ENCODE measurements at places on chromosomes 7 and 10. TPM values are rescaled to one million over a fixed set of nuclear protein-coding genes. Genes with fewer than 3 reads are reported as not detected.

GRCh38 chr7:91266067-91266688 lies 1.9 kb downstream of the FZD1 start:
- H3K4me1 ChIP-seq: peaks cover 37% of the 10 kb centered on the region
- H3K36me3 ChIP-seq: no peaks in the 10 kb centered on the region
- peaks cover 41% of the 10 kb centered on the region for H3K27me3 ChIP-seq
- H3K4me3 ChIP-seq: peak overlapping the region; percentile 93

GRCh38 chr7:155348806-155349205 lies 51.1 kb downstream of the INSIG1 start:
- H3K36me3 ChIP-seq: no peaks in the 10 kb centered on the region
- no peak overlapping the region for H3K27ac ChIP-seq
- no peak for DNase-seq

- no peak overlapping the region for H3K27ac ChIP-seq
- H3K4me1 ChIP-seq: no peaks in the 10 kb centered on the region
- H3K4me3 ChIP-seq: no peak overlapping the region
- H3K27me3 ChIP-seq: peaks cover 10% of the 10 kb centered on the region
- no peaks in the 10 kb centered on the region for H3K36me3 ChIP-seq
- no peak for DNase-seq
Observed at GRCh38 chr7:25926891-25927625, 224.9 kb upstream of the NFE2L3 start.

DNA sequence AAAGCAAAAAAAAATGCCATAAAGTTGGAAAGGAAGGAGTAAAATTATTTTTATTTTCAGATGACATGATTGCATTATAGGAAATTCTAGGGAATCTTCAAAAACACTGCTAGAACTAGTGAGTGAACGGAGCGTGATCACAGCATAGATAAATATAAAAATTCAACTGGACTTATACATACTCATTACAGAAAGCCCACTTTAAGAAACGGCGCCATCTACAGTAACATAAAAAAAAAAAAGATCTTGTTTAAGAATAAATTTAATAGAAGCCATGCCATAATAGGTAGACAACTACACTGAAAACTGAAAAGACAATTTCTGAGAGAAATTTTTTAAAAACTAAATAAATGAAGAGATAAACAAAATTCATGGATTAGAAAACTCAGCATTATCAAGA lies 623.1 kb upstream of the MGMT start:
- H3K4me1 ChIP-seq: no peaks in the 10 kb centered on the region
- peaks cover 28% of the 10 kb centered on the region for H3K27me3 ChIP-seq
- no peaks in the 10 kb centered on the region for H3K36me3 ChIP-seq
- no peak for DNase-seq

GRCh38 chr10:116110736-116111135 lies 162.3 kb downstream of the GFRA1 start:
- no peak overlapping the region for H3K27ac ChIP-seq
- no peaks in the 10 kb centered on the region for H3K27me3 ChIP-seq
- H3K4me1 ChIP-seq: no peaks in the 10 kb centered on the region
- no peak overlapping the region for H3K4me3 ChIP-seq

GRCh38 chr7:2006921-2007381 lies 225.8 kb downstream of the MAD1L1 start:
- peaks cover 7% of the 10 kb centered on the region for H3K4me1 ChIP-seq
- no peak overlapping the region for H3K4me3 ChIP-seq
- DNase-seq: peak; percentile 16
- H3K27ac ChIP-seq: no peak overlapping the region

DNA sequence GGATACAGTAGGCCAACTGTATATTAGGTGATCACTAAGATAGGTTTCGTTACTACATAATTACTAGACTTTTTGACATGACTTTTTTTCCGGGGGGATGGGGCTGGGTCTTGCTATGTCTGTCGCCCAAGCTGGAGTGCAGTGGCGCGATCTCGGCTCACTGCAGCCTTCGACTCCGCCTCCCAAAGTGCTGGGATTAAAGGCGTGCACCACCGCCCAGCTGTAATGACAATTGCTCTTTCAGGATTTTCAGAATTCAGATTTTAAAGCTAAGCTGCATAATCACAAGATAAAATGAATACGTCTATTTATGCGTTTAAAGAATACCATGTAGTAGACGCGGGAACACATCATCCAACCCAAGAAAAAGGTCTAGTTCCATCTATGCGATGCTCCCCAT lies 982 bp downstream of the IDI1 start:
- H3K27me3 ChIP-seq: no peaks in the 10 kb centered on the region
- H3K27ac ChIP-seq: peak overlapping the region; percentile 100
- H3K36me3 ChIP-seq: peaks cover 16% of the 10 kb centered on the region
- no peak for DNase-seq
- peak overlapping the region; percentile 92 for H3K4me3 ChIP-seq

DNA sequence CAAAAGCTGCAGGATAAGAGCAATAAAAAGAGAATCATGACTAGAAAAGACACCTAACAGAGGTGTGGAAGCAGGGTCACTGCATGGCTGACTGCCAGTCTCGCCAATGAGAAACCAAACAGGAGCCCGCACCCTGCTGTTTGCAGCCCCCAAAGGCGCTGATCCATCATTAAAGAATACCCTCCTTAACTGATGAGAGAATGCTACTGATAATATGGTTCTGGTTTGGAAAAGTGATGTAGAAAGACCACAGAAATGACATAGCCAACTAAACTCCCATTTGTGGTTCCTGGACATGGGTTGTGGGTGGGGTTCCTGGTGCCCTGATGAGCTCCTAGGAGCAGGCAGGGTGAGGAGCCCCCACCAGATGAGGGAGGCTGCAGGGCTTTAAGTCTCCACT lies 207.4 kb downstream of the TNS3 start:
- H3K27ac ChIP-seq: no peak overlapping the region
- H3K36me3 ChIP-seq: peaks cover 27% of the 10 kb centered on the region
- peaks cover 38% of the 10 kb centered on the region for H3K4me1 ChIP-seq
- DNase-seq: no peak
- no peak overlapping the region for H3K4me3 ChIP-seq

- H3K4me1 ChIP-seq: peaks cover 8% of the 10 kb centered on the region
- no peak for DNase-seq
- peaks cover 33% of the 10 kb centered on the region for H3K36me3 ChIP-seq
- no peaks in the 10 kb centered on the region for H3K27me3 ChIP-seq
Observed at GRCh38 chr10:11849911-11850310, 26.8 kb downstream of the PROSER2 start.

DNA sequence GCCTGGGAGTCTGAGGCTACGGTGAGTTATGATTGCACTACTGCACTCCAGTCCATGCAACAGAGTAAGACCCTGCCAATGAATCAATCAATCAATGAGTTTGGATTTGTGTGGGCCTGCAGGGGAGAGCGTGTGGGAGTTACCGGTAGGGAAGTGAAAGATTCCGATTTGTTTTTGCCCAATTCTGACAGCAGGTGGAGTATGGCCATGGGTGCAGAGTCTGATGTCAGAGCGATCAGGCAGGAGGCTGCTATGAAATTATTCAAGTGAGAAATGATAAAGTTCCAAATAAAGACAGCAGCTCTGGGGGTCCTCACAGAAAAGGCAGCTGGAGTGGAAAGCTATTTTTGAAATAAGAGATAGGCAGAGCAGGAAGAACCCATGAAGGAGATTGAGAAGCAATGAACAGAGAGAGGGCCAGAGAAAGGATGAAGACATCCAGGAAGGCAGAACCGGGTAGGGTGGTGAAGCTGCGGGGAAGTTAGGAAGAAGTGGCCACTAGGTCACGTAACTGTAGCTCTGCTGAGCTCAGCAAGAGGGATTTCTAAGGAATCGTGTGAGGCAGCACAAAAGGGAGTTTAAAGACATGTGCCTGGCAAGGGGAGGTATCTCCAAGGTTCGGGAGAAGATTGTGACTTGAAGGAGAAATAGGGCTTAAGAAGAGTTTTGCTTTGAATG lies 93.7 kb upstream of the NMT2 start:
- no peak for DNase-seq
- no peak overlapping the region for H3K4me3 ChIP-seq
- peaks cover 15% of the 10 kb centered on the region for H3K36me3 ChIP-seq
- no peaks in the 10 kb centered on the region for H3K4me1 ChIP-seq
- no peaks in the 10 kb centered on the region for H3K27me3 ChIP-seq

DNA sequence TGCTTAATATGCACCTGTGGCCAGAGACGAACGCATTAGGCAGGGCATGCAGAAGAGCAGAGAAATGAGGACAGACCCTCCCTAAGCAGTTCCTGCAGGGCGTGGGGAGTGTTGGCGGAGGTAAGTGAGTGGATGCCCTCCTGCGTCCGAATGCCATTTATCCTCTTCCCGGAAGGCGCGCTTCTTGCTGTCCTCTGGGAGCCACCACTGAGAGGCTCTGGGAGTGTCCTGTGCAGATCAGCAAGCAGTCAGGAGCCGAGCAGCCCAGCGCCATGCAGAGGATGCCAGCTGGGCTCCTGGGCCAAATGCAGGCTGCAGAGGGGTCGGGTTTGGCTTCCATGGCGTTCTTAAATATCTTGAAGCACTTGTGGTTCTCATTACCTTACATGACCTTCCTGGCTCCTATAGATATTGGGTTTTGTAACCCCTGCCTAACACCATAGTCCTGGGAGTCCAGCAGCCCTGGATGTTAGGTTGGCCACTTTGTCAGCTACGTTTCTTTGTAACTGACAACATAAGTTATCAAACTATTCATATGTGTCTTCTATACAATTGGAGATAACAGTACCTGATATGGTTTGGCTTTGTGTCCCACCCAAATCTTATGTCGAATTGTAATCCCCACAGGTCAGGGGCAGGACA lies 30.0 kb upstream of the SLIT1 start:
- H3K27ac ChIP-seq: no peak overlapping the region
- no peaks in the 10 kb centered on the region for H3K4me1 ChIP-seq
- H3K36me3 ChIP-seq: peaks cover 5% of the 10 kb centered on the region
- no peaks in the 10 kb centered on the region for H3K27me3 ChIP-seq
- DNase-seq: no peak

- H3K36me3 ChIP-seq: no peaks in the 10 kb centered on the region
- H3K4me3 ChIP-seq: no peak overlapping the region
- H3K27me3 ChIP-seq: no peaks in the 10 kb centered on the region
- no peak overlapping the region for H3K27ac ChIP-seq
Observed at GRCh38 chr10:121448766-121449421, 149.3 kb downstream of the FGFR2 start.

WDR37 gene
- total RNA-seq: 20.3 TPM

ABCB8 gene
- total RNA-seq: 40.7 TPM

CYP2E1 gene
- 3.5 TPM for total RNA-seq

RBP4 gene
- 0.54 TPM for total RNA-seq

MYO1G gene
- total RNA-seq: 0.69 TPM

DYNC1I1 gene
- total RNA-seq: 4.4 TPM
